ENCODE measurements at places on chromosomes 11 and 22.

DNA sequence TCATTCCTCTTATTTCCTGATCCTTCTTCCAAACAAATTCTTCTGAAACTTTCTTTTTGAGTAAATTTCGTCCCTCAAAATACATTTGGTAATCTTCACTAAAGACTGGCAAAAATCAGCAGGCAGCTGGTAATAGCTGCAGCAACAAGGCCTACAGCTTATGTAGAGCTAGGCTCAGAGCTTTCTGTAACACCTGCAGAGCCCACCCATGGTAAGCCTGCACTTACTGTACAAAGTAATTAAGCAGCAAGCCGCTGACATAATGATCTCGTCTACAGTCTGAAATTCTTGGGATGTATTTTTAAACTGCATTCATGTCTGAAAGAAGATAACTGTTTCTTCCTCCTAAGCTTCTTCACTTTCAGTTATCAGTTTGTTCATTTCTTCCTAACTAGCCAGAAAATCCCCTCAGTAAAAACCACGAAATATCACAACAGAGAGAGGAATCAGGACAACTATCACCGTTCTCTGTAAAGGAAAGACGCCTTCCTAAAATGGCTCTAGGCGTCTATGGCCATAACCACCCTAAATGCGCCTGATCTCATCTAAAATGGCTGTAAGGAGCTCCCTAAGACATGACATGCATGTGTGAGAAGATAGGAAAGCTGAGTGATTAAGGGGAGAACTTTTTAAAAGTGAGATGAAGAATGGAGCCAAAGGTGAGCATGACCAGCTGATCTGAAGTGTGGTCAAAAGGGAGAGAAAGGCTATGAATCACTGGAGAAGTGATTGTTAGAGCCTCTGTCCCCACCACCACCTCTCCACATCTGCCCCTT, 56.2 kb downstream of the DENND5A start:
- no peak for DNase-seq

DNA sequence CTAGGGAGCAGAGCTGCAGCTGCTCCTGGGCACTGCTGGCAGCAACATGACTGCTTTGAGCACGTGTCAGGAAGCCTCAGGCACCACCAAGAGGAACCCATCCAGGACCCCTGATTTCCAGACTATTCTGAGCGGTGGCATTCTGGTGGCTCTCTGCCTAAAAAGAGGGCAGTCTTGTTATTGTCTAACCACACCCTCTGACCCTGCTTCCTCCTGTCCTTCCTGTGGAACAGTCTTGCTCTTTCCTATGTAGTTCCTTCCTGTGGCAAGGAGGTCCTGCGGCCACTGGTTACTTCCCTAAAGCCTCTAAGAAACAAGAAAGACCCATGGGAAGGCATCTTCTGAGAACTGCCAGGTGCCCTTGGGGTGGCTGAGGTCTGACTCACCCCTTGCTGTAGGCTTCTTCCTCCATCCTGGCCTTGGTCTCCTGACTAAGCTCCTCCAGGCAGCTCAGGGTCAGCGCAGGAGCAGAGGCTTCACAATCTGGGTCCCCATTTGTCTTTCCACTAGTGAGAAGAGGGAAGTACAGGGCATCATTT, 13.1 kb upstream of the LYVE1 start:
- DNase-seq = no peak

- DNase-seq = no peak
These were observed 132.1 kb downstream of the OSBP2 start for GRCh38 chr22:30826670-30827355.

DNA sequence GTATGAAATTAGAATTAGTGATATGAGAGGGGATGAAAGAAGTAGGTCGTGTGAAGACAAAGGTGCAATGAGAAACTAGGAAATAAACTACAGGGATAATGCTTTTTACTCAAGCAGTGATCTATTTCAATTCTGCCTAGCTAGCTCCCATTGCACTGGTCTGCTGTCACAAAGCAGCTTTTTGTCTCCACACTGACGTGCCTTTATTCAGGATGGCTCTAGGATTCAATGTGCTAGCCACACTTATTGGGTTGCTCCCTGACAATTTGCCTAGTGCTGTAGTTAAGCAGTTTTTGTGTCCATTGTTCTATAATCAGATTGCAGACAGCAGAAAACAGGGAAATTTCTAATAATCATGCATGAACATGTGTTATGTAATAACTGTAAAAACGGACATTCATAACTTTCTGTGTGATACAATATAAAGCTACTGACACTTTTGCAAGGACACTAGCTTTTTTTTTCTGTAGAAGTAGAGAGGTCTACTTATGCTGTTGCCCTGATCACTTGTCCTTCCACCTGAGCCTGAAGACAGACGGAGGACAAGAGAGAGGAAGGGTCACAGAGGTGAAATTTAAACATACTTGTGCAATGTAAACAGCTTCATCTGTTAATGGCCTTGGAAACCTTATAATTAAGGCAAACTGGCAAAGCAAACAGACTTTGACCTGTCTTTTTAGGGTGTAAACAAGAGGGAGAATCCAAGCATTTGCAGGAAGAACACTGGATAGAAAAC, 269.6 kb downstream of the LRRC4C start:
- DNase-seq = no peak

DNA sequence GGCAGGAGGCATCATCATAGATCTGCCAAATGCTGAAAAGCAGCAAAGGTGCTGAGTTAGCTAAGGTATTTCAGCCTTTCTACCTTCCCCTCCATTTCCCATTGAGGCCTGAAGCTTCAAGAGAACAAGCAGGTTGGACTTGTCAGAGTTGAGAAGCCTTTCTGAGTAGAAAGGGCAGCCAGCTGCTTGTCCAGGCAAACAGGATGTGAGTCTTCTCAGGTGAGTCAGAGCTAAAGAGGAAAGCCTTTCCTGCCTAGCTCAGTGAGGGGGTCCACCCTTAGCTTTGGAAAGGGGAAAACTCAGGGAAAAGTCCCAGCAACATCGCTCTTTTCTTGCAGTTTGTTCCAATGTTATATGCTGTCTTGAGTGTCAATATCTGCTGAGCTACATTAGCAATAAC, 13.2 kb upstream of the MPZL2 start:
- DNase-seq = no peak

- no peak for DNase-seq
These were observed 2.4 kb downstream of the PACS1 start for GRCh38 chr11:66072518-66072917.

DNA sequence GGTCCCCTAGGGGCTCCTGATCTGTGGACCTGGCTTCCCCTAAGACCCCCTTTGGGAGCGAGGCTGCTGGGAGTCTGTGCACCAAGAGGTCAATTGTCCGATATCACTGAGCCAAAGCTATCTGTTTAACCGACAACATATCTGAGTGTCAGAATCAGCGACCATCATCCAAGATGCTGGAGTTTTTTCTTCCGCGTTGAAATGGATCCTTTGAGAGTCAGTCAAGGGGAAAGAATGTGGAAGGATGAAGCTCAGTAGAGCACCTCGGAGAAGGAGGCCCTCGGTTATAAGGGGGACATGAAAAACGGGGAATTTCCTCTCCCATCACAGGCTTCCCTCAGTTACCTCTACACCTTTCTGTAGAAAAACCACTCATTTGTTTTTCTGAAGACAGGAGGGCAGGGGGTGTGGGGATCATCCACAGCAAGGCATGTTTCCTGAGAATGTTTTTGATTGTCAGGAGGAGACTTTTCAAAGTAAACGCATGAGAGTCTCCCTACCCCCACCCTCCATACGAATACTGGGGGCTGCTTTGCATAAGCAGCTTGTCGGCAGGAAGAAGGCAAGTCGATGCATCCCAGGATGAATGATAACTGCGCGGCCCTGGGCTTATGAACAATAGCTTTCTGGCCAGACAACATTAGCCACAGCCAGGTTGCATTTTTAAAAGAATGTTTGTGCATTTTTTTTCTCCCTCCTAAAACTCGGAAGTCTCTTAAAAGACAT, 37.7 kb upstream of the CCND1 start:
- no peak for DNase-seq

GRCh38 chr11:118439646-118440045, 3.4 kb downstream of the KMT2A start:
- DNase-seq = no peak

DNA sequence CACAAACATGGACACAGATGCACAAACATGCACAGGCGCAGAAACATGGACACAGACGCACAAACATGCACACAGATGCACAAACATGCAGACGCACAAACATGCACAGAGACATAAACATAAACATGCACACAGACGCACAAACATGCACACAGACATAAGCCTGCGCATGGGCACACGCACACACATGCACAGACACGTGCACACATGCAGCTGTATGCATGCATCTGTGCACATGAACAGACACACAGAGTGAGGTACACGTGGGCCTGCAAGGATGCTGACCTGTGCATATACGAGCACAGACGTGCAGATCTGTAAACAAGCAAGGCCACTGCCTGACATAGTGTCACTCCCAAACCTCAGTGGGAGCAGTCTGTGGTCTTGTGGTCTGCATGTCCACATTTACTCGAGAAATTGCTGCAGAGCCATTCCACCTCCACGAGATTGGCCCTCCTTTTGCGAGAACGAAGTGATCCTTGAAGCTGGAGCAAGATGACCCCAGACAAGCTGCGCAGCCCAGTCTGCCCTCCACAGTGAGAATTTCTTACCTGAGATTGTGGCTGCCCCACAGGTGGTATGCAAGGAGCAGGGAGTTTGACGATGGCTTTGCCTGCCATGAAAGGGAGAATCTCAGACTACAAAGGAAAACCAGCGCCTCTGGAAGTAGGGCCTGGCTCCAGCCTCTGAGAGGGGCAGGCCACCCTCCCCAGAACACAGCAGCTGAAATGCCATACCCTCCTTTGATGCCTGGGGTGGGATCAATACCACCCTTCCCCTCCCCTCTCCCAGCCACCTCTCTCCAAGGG, 299.9 kb downstream of the BRD1 start:
- no peak for DNase-seq

- DNase-seq = no peak
These were observed 756.8 kb downstream of the NTM start for GRCh38 chr11:132126973-132127899.

DNA sequence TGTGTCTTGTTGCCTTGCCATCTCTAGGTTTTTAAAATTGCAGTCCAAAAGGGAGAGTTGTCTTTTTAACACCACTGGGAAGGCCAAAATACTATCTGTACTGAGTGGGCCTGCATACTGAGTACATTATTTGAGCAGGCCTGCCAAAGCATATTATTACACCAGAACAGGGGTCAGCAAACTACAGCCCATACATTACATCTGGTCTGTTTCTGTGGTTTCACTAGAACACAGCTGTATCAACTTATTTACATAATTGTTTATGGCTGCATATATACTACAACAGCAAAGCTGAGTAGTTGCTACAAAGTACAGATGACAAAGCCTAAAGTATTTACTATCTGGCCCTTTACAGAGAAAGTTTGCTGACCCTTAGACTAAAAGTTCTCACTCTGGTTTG, 74.0 kb downstream of the USP35 start:
- DNase-seq = no peak

GRCh38 chr11:34789196-34789834, 126.9 kb downstream of the APIP start:
- DNase-seq = no peak

DNA sequence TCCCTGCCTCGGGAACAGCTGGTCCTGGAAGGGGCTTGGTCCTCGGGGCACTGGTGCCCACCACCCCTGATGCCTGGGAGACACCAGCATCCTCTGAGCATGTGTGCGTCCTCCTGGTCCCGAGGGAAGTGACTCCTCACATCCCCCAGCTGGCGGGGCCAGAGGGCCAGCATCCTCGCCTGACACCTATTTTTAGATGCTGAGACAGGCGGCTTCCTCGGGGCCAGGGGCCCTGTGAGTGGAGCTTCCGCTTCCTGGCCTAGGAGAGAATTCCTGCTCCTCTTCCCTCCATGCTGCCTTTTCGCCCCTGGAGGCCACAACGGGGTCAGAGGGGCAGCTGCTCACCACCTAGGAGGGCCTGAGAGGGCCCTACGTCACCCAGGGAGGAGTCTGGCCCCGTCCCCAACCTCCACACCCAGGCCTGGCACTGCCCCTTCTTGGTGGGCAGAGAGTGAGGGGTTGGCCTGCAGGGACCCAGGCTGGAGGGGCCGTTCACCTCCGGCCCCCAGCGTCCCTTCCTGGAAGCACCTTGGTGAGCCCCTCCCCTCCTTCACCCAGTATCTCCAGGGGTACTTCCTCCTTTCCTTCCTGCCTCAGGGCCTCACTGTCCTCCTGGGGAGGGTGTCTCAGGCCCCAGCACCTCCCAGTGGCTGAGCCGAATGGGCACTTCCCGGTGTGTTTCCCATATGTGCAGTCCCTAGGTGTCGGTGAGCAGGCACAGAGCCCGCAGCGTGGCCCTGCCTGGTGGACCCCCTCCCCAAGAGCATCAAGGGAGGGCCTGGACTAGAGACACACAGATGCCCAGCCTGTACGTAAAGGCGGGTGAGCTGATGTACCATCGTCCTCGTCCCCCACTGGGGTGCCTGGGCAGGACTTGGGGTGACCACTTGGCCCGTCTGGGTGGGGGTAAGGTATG, 6.1 kb downstream of the CD81 start:
- DNase-seq = no peak

All from T-helper 9 cell (primary cell).